ENCODE measurements at places on chromosomes 6 and 20.

GRCh38 chr6:112796712-112797111 lies 449.6 kb downstream of the RFPL4B start:
- no peak for DNase-seq

GRCh38 chr20:59831916-59832270 lies 101.5 kb downstream of the SYCP2 start:
- DNase-seq, result no peak

DNA sequence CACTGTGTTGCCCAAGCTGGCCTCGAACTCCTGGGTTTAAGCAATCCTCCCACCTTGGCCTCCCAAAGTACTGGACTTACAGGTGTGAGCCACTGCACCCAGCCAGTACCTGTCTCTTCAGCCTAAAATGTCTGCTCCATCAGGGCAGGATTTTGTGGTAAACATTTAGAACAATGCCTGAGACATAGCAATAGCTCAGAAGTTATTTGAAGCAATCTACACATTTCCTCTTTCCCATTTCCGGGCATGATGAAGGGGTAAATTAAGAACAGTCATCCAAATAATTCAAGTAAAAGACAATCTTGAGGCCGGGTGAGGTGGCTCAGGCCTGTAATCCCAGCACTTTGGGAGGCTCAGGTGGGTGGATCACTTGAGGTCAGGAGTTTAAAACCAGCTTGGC lies 69.0 kb upstream of the ZNF217 start:
- no peak for DNase-seq

DNA sequence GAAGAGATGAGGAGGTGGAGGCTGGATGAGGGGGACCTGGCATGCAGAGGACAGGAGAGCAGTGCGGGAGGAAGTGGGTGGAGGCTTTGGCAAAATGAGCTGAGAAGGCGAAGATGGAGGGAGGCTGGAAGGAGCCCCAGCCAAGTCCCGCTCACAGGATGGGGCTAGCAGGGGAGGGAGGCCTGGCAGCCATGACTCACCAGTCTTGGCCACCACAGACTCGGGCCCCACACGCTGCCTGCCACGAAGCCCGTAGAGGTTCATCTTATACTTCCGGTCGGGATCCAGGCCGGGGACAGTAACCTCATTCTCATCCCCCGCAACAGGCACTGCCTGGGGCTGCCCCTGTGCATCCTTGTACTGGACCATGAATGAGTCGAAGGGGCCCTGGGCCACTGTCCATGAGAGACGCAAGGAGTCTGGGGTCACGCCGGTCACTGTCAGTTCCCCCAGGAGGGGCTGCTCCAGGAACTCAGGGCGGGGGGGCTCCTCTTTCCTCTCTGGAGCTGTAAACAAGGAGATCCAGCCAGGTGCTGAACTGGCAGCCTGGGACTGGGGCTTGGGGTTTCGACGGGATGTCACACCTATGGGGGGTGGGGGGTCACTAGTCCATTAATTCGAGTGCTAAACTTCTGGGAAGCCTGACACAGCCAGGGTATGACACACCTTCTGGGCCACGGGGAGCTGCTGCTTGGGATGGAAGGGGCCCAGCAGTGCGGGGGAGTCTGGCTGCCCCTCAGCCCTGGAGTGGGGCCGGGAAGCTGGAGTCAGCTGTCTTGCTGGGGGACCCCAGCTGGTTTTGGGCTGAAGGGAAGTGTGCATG lies 27.8 kb downstream of the TNXB start:
- no peak for DNase-seq

DNA sequence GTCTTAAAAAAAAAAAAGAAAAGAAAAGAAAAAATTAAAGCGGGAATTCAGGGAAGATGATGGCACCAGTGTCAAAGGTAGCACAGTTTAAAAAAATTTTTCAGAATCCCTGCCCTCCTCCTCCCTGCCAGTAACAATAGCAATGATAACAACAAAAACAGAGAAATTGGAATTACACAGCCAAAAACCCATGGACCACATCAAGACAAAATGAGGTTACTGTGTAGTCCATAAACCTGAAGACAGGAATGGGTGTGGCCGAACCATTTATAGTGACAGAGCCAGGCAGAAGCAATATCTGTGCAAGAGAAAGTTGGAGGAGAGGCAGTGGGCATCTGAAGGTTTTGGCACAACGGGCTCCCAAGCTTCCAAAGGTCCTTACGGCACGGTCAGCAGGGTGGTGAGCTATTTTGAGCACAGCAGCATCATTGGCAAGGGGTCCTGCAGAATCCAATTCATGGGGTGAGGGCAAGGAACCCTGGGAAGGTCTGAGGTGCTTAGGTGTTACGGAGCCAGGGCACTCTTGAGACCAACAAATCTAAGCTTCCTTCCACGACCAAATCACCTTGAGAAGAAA lies 202.3 kb downstream of the GMPR start:
- no peak for DNase-seq

GRCh38 chr6:157823001-157823527 lies at the start of gene SNX9:
SNX9 (plus strand) TSS chr6:157823246; CDS start chr6:157823435, 189 bp downstream.
- DNase-seq, result peak; percentile 74

DNA sequence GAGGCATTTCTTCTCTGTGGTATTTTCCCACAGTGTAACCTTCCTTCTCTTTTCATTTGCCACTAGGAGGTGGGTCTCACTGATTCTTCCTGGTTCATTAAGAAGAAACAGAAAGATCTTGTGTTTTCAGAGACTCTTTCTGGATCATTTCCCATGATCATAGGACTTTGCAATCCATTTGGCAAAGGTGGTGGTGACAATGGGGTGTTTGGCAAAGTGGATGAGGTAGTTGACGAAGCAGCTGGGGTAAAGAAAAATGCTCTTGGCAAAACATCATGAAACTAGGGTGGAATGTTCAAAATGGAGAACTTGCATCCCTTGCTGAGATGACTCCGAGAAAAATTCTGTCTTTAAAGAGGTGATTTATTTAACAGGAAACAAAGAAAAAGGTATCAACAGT lies 50.6 kb downstream of the TRAF3IP2 start:
- no peak for DNase-seq

DNA sequence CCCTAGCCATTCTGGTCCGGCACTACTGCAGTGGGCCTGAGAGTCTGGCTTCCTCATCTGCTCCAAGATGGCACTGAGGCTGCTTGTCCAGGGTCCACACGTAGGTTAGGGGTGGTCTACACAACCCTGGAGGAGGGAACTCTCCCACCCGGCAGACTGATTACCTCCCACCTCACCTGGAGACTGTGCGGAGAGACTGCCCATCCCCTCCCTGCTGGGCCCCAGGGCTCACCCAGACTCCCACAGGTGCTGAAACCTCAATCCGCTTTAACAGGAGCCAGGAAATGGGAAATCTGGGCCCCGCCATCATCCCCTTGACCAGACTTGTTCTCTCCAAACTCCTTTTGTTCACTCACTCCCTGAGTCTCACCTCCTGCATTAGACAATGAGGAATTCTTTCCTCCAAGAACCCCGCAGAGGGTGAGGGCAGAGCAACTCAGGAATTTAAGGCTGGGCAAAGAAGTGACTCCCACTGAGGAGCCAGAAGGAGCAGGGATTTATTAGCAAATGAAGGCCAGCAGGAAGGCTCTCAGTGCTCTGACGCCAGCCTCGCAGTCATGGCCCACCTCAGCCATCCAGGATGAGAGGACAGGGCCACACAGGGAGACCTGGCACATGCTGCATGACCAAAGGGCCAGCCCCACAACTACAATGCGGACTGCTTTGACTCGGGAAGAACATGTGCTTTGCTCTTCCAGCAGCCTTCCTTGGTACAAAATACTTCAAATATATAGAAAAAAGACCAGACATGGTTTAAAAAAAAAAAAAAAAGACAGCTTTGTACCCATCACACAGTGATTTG lies 53.0 kb downstream of the CDK5RAP1 start:
- no peak for DNase-seq

- no peak for DNase-seq
These were observed 35.2 kb downstream of the SLC22A1 start for GRCh38 chr6:160156842-160157241.

- DNase-seq, result no peak
These were observed 39.4 kb upstream of the MRPS10 start for GRCh38 chr6:42257063-42257462.

DNA sequence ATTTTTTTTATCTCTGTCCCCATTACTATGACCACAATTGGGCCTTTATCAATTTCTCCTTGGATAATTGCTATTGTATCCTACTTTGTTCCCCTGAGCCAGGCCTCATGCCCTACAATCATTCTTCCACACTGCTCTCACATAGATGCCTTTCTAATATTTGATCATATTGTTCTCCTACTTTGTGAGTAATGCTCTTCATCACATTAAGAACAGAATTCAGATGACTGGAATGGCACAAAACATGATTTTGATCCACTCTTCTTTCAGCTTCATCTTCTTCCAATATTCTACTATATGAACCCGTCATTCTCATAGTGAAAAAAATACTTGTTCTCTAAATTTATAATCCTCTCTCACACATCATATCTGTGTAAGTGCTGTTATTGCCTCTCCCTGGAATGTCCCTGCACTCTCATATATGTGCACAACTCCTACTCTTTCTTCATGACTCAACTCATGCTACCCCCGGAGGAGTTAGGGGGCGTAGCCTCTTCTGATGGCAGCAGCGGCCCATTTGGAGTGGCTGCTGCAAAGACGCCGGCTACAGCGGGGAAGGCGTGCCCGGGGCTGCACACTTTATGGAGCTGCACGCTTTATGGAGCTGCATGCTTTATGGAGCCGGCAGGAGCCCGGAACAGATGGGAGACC lies 25.3 kb upstream of the HACE1 start:
- DNase-seq, result no peak

DNA sequence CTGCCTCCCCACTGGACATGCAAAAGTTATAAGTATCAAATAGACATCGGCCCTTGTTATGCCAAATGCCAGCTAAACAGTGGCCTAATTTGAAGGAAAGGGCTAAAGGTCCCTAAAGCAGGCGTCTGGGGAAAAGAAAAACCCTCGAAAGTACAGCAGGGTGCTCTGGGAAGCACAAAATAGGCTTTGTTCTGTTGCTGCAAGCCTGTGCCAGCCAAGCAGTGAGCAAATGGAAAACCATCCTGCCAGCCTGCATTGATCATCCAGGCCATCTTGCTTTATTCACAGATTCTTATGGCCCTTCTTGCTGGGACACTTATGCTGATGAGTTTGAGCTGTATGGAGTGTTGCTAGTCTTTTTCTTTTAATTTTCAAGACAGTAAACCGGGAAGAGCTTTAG lies 62.2 kb upstream of the PLEKHG1 start:
- no peak for DNase-seq

- DNase-seq, result peak; percentile 71
These were observed 128.6 kb upstream of the FAM83B start for GRCh38 chr6:54717849-54718455.

DNA sequence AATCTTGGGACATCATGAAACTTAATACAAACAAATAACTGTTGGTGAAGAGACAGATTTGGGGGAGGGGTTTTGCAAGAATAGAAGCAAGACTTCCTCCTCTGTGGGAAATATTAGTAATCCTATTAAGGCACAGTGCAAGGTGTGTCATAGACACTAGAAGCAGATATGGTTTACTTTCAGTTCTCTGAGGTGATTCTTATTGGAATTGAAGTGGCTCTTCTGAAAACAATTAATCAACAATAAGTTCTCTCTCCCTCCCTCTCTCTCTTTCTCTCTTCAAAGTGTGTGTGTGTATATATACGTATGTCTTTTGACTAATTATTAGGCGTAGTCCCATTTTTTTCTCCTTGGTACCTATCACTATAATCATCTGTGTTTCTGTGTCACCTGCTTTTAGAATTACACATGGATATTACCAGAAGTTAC lies 99.8 kb downstream of the HIVEP2 start:
- DNase-seq, result no peak

DNA sequence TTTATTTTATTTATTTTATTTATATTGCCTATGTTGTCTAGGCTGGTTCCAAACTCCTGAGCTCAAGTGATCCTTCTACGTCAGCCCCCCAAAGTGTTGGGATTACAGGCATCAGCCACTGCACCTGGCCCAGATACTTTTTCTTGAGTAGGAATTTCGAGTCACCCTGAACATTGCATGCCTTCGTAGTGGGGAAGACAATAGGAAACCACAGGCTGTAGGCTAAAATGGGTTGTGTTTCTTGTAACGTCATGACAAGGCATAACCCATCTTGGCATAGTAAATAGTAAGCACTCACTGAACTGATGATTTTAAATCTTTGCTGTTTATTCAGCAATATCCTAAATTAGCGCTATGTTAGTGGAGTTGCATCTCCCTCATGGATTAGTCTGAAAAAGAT lies 34.9 kb downstream of the PTPN1 start:
- no peak for DNase-seq

DNA sequence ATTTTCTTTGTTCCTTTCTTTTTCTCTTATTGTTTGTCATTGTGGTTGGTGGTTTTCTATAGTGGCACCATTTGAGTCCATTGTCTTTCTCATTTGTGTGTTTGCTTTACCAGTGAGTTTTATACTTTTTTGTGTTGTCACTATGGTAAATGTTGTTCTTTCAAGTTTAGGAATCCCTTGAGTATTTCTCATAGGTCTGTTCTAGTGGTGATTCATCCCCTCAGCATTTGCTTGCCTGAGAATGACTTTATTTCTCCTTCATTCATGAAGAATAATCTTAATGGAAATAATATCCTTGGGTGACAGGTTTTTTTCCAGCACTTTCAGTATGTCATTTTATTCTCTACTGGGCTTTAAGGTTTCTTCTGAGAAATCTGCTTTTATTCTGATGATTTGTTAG lies 209.2 kb upstream of the ASCC3 start:
- DNase-seq, result no peak

GRCh38 chr6:36791521-36792135 lies 47.6 kb downstream of the CPNE5 start:
- DNase-seq, result no peak

- no peak for DNase-seq
These were observed 28.6 kb upstream of the PKHD1 start for GRCh38 chr6:52115891-52116604.

DNA sequence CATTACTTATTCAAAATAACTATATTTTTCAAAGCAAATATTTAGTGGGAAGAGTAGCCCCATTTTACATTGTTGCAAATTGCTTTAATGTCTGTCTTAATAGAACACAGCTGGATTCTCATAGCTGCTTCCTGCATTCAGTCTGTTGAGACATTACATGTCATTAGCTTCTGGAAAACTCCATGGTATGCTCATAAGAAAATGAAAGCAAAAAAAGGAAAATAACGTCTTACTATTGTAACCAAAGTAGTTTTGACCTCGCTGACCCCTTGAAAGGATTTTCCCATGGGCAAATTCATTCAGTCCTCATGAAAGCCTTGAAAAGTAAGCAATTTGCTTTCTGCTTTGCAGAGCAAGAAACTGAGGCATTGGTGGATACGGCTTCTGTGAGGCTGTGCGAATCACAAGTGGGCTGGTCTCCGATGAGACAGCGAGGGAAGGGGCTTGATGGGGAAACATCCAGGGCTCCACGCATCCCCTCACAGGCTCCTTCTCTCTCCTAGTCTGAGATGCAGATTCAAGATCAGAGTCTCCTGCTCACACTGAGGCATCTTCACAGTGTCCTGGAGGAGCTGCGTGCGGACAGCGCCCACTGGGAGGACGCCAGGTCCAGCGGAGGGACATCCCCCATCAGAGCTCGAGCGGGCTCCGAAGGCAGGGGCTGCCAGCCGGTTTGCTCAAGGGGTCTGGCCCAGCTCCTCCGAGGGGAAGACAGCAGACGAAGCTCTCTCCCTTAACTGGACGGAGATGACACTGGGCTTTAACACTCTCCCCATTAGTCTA lies 3.3 kb downstream of the C20orf202 start:
- DNase-seq, result no peak

- DNase-seq, result no peak
These were observed 16.5 kb downstream of the ACTR5 start for GRCh38 chr20:38764567-38765318.

GRCh38 chr6:31476515-31477139 lies 21.3 kb upstream of the MICB start:
- no peak for DNase-seq
